ENCODE measurements at places on chromosomes 6 and 20.

GRCh38 chr20:62923669-62924441, 2.5 kb downstream of the DIDO1 start:
- no peak for DNase-seq

GRCh38 chr20:19026901-19027644, 185.4 kb upstream of the SLC24A3 start:
- DNase-seq = no peak

- DNase-seq = no peak
These were observed 107.3 kb downstream of the MAP3K7 start for GRCh38 chr6:90479603-90479926.

DNA sequence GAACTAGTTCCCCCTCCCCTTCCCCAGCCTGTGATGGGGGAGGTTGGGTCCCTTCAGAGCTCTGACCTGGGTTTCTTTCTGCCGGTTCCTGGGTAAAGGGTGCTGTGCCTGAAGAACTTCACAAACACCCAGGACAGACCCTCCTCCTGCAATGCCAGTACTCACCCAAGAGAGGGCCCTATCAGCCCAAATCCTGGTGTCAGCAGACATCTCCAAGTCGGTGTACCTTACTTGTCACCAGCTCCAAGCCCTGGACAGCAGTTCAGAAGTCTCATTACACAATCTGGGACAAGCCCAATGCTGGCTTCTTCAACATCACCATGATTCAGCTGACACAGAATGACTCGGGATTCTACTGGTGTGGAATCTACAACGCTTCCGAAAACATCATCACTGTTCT, 467 bp downstream of the TREML4 start:
- DNase-seq = no peak

DNA sequence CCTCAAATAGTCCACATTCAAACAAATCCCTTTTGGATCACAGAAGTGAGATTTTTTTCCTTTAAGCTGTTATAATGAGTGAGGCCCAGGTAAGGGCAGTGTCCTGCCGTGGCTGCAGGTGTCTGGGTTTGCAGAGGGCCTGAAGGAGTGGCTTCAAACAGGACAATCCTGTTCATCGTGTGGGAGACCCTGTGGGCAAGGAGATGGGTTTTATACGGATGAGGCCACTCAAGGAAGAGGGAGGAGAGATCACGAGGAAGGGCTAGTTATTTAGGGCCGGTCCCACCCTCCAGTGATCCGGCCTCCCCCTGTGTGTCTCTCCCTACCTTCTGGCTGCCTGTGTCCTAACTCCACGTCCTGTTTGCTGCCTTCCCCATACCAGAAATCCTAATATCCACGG, 33.8 kb downstream of the PPP1R14C start:
- no peak for DNase-seq

GRCh38 chr20:13656721-13657368, 18.1 kb upstream of the TASP1 start:
- DNase-seq = no peak

DNA sequence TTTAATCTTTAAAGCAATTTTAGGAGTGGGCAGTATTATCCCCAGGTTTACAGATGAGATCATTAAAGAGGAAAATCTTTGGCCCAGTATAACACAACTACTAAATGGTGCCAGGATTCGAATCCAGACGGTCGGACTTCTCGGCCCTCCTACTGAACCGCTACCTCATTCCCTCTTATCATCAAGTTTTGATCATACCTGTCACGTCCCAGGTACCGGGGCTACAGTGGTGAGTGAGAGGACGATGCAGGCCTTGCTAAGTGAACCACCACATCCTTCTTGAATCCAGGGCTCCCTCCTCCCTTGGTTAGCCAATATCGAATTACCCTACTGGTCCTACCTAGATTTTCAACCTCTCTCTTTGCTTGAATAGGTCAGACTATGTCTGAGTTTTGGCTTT, 78.1 kb upstream of the PBOV1 start:
- no peak for DNase-seq

DNA sequence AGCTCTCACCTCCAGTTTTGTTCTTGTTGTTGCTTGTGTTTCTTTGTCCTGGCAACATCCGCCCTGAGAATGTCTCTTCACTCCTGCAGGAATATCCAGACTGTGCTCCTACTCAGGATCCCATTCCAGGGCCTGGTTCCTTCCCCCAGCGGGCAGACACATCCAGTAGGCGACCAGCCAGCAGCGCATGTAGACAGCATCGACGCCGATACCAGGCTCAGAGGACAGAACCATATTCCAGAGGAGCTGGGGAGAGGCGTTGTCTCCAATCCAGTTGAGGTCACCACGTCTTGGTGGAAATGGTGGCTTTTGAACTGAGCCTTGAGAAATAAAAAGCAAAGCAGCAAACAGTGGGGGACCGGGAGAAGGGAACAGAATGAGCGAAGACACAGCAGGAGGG, 114.6 kb upstream of the THBS2 start:
- no peak for DNase-seq

- peak; percentile 23 for DNase-seq
These were observed 99.4 kb downstream of the BFSP1 start for GRCh38 chr20:17431621-17432364.

DNA sequence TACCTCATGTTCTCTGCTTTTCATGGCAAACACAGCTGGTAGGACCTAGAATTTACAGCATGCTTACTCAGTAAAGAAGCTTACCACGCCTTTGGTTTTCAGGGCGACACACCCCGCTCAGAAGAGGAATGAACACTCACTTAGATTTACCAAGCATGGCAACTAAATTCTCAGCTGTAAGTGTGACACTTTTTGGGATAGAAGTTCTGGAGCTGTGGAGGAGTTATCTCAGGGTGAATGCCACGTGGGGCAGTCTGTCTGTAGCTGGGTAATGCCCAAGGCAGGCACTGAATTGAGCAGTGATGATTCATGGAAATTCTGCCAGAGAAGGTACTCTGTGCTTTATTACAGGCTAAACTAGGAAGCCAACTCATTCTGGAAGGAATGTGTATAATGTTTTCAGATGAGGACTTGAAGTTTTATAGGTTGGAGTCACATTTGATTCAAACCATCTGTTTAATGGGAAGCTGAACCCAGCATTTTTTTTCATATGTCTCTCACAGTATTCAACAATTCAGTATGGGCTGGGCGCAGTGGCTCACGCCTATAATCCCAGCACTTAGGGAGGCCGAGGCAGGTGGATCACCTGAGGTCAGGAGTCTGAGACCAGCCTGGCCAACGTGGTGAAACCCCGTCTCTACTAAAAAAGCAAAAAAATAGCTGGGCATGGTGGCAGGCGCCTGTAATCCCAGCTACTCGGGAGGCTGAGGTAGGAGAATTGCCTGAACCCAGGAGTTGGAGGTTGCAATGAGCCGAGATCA, 3.5 kb upstream of the PRIM2 start:
- DNase-seq = no peak

DNA sequence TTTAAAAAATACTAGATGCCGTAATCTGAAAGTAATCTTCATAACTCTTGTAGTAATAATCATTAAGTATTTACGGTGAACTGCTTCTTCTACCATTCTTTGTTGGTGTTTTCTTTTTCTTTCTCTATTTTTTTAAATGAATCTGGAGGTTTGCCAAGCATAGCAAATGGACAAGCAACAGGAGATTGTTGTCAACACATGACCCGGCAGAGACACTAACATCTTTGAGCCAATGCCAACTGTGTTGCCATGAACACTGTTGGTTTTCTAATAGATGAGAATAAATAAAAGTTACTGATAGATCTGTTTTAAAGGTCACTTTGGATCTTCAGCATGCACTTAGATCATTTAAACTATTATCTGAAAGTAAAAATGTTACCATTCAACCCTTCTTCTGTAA, 523.6 kb upstream of the EYS start:
- DNase-seq = no peak

GRCh38 chr6:159312206-159312605, 143.0 kb downstream of the FNDC1 start:
- no peak for DNase-seq

GRCh38 chr6:16092990-16093389, 35.9 kb upstream of the MYLIP start:
- no peak for DNase-seq

DNA sequence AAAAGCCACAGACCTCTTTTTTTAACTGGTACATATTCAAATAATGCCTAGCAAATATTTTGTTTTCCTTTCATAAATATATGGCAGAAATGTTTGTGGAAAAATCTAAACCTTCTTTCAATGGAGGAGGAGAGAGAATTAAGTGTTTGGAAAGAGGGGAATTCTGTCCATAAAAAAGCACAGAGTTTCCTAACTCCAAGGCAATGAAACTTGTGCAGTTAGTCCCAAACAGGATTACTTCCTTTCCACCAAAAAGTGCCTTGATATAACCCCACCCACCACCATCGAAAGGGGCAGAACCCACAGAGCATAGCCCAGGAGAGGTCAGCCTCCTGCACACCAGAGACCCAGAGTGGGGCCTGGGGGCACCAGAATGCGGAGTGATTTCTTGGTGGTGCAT, 106.3 kb downstream of the OGFRL1 start:
- no peak for DNase-seq

GRCh38 chr6:108799354-108799717, 48.9 kb upstream of the ARMC2 start:
- no peak for DNase-seq

DNA sequence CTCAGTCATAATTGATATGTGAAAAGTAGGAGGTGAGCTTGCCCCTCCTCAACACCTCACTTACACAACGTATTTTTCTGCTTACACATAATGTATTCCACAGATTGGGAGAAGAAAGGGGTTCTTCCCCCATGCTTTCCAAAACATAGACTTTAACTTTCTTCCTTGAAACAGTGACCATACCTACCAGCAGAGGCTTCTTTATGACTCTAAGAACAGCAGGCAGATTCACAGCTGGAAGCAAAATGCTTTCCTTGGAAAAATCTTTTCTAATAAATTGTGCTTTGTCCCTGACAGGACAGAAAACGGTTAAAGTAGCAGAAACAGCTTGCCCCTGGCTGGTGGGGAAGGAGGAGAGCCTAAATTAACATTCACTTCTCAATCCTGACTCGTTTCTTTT, 629.1 kb upstream of the IMPG1 start:
- DNase-seq = no peak

GRCh38 chr6:106820412-106820852, 154.1 kb downstream of the CD24 start:
- no peak for DNase-seq

GRCh38 chr6:31407699-31408098, 4.3 kb downstream of the MICA start:
- DNase-seq = no peak

DNA sequence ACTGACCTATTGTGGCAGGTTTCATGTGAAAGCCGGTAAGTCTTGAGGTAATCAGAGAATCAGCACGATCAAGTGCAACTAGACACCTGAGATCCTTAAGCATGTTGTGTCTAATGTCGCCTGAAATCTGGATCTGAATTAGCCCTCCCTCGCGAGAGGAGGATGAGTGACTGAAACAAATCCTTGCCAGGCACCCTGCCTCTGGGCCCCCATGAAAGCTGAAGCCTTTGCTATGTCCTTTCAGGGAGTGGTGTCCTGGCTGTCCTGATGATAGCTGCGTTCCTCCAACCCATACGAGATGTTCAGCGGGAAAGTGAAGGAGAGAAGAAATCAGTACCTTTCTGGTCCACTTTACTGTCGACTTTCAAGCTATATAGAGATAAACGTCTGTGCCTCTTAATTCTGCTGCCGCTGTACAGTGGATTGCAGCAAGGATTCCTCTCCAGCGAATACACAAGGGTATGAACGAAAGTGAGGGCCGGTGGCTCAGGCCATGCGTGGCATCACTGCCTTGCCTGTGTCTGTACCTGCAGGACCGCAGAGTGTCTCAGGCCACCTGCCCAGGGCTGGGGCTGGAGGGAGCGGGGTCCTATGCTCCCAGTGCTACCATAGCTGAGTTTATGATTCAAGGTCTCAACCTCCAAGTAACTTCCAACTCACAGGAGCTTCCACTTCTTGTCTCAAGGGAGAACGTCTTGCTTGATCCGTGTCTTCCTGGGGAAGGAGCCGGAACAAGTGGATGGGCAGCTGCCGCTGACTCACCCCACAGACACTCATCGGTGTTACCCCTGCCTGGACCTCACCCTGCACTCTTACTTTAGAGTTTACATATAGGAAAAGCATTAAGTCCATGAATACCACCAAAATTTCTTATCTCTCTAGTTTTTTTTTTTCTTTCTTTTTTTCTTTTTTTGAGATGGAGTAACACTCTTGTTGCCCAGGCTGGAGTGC, 12.8 kb downstream of the UNC93A start:
- no peak for DNase-seq

DNA sequence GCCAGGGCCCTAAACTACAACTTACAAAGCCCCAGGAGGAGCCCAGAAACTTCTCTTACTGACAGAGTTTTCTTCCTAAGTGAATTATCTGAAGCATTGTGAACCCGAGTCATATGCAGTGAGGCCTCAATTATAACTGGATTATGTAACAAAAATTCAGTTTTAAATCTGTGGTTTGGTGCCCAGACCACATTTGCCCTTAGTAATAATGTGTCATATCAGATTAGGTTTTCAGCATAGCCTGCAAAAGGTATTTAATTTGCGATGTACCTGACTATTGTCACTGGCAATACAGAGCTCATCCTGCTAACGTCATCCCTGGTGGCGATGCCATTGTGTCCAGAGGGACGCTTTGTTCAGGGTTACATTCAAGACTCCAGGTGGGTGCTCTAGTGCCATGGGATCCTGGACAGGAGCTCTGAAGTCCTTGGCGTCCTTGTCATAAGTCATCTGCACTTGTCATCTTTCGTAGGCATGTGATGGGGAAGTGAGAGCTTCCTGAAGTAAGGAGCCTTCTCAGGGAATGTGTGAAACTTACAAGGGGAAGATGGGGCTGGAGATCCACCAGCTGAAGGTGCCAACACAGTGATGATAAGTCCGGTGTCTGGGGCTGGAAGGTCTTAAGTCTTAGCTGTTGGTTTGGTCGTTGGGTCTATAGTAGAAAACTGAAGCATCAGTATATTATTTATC, 65.1 kb downstream of the HIVEP1 start:
- DNase-seq = no peak

GRCh38 chr6:73631849-73632248, 21.9 kb downstream of the SLC17A5 start:
- no peak for DNase-seq

- DNase-seq = no peak
These were observed 52.0 kb downstream of the ITCH start for GRCh38 chr20:34415079-34415478.

- no peak for DNase-seq
These were observed 25.0 kb downstream of the FOXP4 start for GRCh38 chr6:41571021-41571780.

DNA sequence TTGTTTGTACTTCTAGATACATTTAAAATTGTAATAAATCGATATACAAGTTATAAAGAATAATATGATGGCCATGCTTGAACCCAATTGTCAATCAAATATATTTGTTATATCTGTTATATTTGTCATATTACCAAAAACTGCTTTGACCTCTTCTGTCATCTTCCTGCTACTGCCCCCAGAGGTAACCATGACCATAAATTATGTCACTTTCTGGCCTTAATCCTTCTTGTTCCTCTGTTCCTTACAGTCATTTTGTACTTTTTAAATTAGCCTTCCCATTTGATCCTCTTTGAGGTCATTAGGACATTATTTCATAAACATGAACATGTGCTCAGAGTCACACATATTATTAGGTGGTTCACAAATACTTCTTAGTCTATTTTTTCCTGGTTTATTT, 124.7 kb downstream of the HFE start:
- no peak for DNase-seq

GRCh38 chr20:23773127-23773526, 22.4 kb upstream of the CST1 start:
- no peak for DNase-seq
